Suprapubic skin (tissue), 4 donors: ENCODE measurements at places on chromosomes 12 and 14. TPM values are rescaled to one million over a fixed set of nuclear protein-coding genes. Genes with fewer than 3 reads are reported as not detected.
A peak's percentile ranks its signal among the peaks of the same experiment; 100 is the strongest.

The LYZ gene
- 8.3 TPM for total RNA-seq

DNA sequence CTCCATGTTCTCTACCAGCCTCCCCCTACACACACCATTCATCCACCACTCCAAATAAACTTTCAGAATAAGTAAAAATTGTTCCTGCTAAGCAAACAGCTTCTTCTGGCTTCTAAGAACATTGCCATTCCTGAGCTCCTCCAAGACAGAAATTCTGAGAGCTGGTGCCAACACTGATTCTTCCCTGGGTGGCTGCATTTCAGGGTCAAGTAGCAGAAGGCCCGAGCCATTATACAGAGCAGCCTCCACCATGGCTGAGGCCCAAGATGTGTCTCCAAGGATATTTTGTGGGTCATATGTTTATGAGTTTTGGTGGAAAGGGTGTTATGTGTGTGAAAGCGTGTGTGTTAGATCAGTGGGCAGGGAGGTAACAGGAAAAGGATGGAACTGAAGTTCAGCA, 3.5 kb upstream of the RND1 start:
- H3K27ac ChIP-seq: no peak overlapping the region
- DNase-seq: no peak
- H3K4me3 ChIP-seq: no peak overlapping the region
- peaks cover 4% of the 10 kb centered on the region for H3K27me3 ChIP-seq

- no peaks in the 10 kb centered on the region for H3K36me3 ChIP-seq
- H3K4me3 ChIP-seq: no peak overlapping the region
- peaks cover 56% of the 10 kb centered on the region for H3K4me1 ChIP-seq
- DNase-seq: no peak
- H3K27me3 ChIP-seq: no peaks in the 10 kb centered on the region
Measured at GRCh38 chr14:77012193-77012765, 16.2 kb downstream of the IRF2BPL start.

GRCh38 chr12:102480406-102480805, at the start of gene IGF1:
IGF1 (minus strand) TSS chr12:102480563; CDS start chr12:102480381, 182 bp downstream.
- no peaks in the 10 kb centered on the region for H3K27me3 ChIP-seq
- no peak within 1 kb of the TSS for H3K27ac ChIP-seq
- H3K4me1 ChIP-seq: peaks cover 21% of the 10 kb centered on the region
- no peaks in the 10 kb centered on the region for H3K36me3 ChIP-seq
- DNase-seq: no peak

- no peak overlapping the region for H3K4me3 ChIP-seq
- H3K36me3 ChIP-seq: peaks cover 14% of the 10 kb centered on the region
- H3K27me3 ChIP-seq: no peaks in the 10 kb centered on the region
- H3K27ac ChIP-seq: no peak overlapping the region
Measured at GRCh38 chr14:99944241-99944651, 121.0 kb upstream of the EVL start.

DNA sequence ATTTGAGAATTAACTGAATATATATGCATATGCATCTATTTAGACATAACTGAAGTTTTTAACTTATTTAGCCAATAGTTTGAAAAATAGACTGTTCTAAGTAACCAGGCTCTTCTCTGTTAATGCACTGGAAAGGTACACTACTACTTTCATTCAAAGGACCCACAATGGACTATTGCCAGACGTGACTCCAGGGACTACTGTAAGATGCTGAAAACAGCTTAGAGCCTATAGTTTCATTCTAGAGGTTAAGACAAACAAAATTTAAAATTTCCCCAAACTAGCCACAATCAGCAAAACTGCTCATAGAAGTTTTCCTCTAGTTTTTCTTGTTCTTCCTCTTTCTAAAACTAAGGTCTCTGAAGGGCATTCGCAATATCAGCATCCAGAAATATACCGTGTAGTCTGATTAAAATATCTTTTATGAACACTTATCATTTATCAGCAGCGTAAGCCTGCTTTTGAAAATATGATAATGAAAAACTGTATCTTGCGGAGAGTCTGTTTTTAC, 10.4 kb downstream of the APPL2 start:
- peaks cover 59% of the 10 kb centered on the region for H3K36me3 ChIP-seq
- no peak for DNase-seq
- H3K4me3 ChIP-seq: no peak overlapping the region
- H3K27ac ChIP-seq: no peak overlapping the region

DNA sequence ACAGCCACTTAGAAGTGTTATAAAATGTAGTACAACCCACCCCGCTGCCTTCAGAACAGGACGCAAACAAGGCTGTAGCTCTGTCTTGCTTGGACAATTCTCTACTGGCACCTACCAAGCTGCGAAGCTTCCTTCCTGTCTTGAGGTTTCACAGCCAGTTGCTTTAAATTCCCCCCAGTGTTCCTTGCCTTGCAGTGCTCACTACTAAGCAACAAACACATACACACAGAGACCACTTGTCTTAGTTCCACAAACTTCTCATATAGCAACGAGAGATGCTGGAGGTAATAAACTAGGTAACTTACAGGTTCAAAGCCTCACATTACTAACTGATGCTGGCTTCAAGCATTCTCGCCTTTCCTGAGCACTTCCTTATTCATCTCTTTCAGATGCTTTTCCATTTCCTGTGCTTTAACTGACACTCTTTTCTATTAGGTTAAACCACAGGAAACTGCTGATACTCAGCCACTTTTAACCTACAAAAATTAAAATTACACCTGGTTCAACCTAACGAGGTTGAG, 91.5 kb upstream of the PTGDR start:
- no peak overlapping the region for H3K27ac ChIP-seq
- no peak overlapping the region for H3K4me3 ChIP-seq
- H3K4me1 ChIP-seq: no peaks in the 10 kb centered on the region
- no peak for DNase-seq
- H3K27me3 ChIP-seq: no peaks in the 10 kb centered on the region
- no peaks in the 10 kb centered on the region for H3K36me3 ChIP-seq

- H3K27ac ChIP-seq: no peak overlapping the region
- H3K27me3 ChIP-seq: no peaks in the 10 kb centered on the region
- DNase-seq: no peak
- H3K4me3 ChIP-seq: no peak overlapping the region
- H3K4me1 ChIP-seq: no peaks in the 10 kb centered on the region
- H3K36me3 ChIP-seq: no peaks in the 10 kb centered on the region
Measured at GRCh38 chr12:80381121-80381520, 62.9 kb upstream of the PTPRQ start.

DNA sequence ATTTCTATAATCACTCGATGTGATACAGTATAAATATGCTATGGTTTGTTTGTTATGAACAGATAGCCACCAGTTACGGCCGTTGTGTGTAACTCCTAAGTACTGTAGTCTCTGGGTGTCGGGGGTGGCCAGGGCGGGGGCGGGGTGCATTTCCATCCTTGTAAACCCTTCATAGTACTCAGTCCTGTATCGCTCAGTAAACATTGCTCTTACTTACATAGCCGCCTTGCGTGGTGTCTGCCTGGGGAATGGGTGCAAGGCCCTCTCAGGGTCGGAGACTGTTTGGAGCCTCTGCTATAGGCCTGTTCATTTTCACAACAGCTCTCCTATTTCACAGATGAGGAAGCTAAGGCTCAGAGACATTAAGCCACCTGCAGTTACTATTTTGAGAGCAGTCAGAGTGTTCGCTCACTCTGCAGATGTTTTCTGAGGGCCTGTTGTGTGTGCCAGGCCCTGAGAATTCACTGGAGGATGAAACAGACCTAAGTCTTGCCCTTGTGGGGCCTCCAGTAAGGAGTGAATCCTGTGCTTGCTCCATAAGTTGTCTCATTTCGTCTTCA, 42.5 kb downstream of the JDP2 start:
- no peaks in the 10 kb centered on the region for H3K27me3 ChIP-seq
- no peak overlapping the region for H3K4me3 ChIP-seq
- no peak for DNase-seq
- peaks cover 42% of the 10 kb centered on the region for H3K36me3 ChIP-seq

DNA sequence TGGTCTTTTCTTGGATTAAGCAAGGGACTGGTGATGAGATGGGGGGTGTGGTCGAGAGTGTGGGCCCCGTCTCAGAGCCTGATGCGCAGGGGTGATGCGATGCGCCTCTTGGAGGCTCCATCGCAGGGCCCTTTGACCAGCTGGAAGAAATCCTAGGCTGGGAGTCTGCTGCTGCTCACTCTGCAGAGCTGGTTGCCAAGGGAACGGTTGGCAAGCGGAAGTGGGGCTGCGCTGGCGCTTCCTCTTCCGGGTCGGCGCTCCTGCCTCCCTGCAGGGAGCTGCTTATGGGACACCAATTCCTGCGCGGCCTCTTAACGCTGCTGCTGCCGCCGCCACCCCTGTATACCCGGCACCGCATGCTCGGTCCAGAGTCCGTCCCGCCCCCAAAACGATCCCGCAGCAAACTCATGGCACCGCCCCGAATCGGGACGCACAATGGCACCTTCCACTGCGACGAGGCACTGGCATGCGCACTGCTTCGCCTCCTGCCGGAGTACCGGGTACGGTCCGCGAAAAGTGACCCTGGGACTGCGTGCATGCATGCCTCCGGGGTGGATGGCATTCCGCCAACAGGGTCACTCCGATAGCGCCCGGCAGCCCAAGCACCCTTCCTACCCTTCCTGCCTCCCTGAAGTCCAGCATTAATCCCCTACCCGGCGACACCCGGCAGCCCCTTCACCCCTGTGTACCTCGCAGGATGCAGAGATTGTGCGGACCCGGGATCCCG, at the start of gene MYG1:
Gene MYG1, plus strand, starts transcription at position 242 of the 727 bp plus-strand sequence. Its CDS starts 43 bp downstream, at position 285.
- no peaks in the 10 kb centered on the region for H3K27me3 ChIP-seq
- DNase-seq: peak; percentile 91
- H3K4me1 ChIP-seq: peaks cover 73% of the 10 kb centered on the region
- peak within 1 kb of the TSS; percentile 81 for H3K27ac ChIP-seq
- peaks cover 32% of the 10 kb centered on the region for H3K36me3 ChIP-seq

The TEX52 gene
- total RNA-seq: not detected

GRCh38 chr12:94872971-94873733, 130.3 kb downstream of the NDUFA12 start:
- H3K4me1 ChIP-seq: peaks cover 26% of the 10 kb centered on the region
- H3K4me3 ChIP-seq: peak overlapping the region; percentile 56
- no peak for DNase-seq
- no peaks in the 10 kb centered on the region for H3K36me3 ChIP-seq
- peaks cover 56% of the 10 kb centered on the region for H3K27me3 ChIP-seq

The SCN8A gene
- 0.56 TPM for total RNA-seq

DNA sequence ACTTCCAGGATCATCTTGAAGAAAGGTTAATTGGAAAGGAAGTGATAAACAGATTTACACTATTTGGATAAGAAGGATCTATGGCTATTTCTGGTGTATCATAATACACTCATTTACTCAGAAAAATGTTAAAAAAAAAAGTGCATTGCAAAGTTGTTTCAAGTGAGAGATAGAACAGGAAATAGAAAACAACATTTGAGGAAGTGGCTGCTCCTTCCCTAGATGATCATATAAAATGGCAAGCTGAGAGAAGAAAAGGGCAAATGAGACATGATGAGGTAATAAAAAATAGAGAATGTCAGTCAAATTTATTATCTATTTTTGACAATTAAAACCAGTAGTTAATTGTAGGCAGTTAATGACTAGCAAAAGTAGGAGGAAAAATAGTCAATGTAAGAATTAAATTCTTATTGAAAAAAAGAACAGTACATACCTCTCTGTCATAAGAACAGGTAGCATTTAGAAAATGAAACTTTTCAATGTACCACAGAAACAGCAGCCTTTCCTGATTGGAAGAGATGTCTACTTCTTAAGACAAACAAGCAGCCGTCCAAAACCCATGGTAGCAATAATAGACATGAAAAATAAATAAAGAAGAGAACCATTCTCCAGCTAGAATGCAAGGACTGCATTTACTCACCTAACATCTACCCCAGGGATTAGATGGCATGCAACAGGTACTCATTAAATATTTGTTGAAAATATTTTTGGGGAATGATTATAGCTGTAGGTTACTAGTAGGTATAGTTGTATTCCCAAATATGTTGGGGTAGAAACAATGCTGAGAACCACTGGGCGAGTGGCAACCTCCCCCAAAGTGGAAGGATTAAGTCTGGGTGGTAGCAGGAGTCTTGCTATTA, 63.9 kb upstream of the GRIP1 start:
- no peak overlapping the region for H3K4me3 ChIP-seq
- no peak for DNase-seq
- no peaks in the 10 kb centered on the region for H3K27me3 ChIP-seq
- no peaks in the 10 kb centered on the region for H3K36me3 ChIP-seq
- H3K4me1 ChIP-seq: peaks cover 2% of the 10 kb centered on the region
- H3K27ac ChIP-seq: no peak overlapping the region

The FAM216A gene
- 5.0 TPM for total RNA-seq
